ENCODE measurements at places on chromosomes 11 and 22. TPM values are rescaled to one million over a fixed set of nuclear protein-coding genes. Genes with fewer than 3 reads are reported as not detected.

SHANK2 gene
- 9.6 TPM for total RNA-seq

PRG2 gene
- not detected for total RNA-seq

F2 gene
- under 0.01 TPM for total RNA-seq

SUN2 gene
- total RNA-seq: 91.4 TPM

TNNI2 gene
- not detected for total RNA-seq

SSRP1 gene
- total RNA-seq: 82.5 TPM

FOLR3 gene
- total RNA-seq: 14.2 TPM

MPPED2 gene
- not detected for total RNA-seq

USH1C gene
- total RNA-seq: 0.96 TPM

GPHA2 gene
- total RNA-seq: not detected

OR52J3 gene
- total RNA-seq: not detected

TRIM48 gene
- total RNA-seq: not detected

CHRM1 gene
- total RNA-seq: not detected

OR51E1 gene
- not detected for total RNA-seq

OR5D16 gene
- total RNA-seq: not detected

FAM180B gene
- not detected for total RNA-seq

EIF3F gene
- total RNA-seq: 238 TPM

OR52A1 gene
- total RNA-seq: under 0.01 TPM

SEC14L6 gene
- 6.7 TPM for total RNA-seq

INPP5J gene
- 0.21 TPM for total RNA-seq

FZD4 gene
- 0.85 TPM for total RNA-seq

OR4C11 gene
- total RNA-seq: not detected

SLC22A25 gene
- not detected for total RNA-seq

OR51E2 gene
- under 0.01 TPM for total RNA-seq

DBX1 gene
- total RNA-seq: not detected

CALCA gene
- total RNA-seq: not detected

GRIK4 gene
- not detected for total RNA-seq

KCTD21 gene
- 11.1 TPM for total RNA-seq

SLC6A5 gene
- total RNA-seq: not detected

SLC22A12 gene
- not detected for total RNA-seq

MS4A6E gene
- total RNA-seq: not detected

ABCC8 gene
- total RNA-seq: not detected

WNT7B gene
- total RNA-seq: 18.5 TPM

OR2AG2 gene
- under 0.01 TPM for total RNA-seq

LARGE1 gene
- 4.3 TPM for total RNA-seq

OR52N4 gene
- total RNA-seq: not detected

OR5AK2 gene
- total RNA-seq: not detected

TMEM135 gene
- total RNA-seq: 14.3 TPM
